Smooth muscle cell of the umbilical artery (primary cell): ENCODE measurements at places on chromosomes 5 and 9. TPM values are rescaled to one million over a fixed set of nuclear protein-coding genes. Genes with fewer than 3 reads are reported as not detected.

The SRP19 gene
- total RNA-seq = 87.3 and 105 TPM in 2 replicates

The CTSL gene
- total RNA-seq = 218 and 349 TPM in 2 replicates

The TIMD4 gene
- total RNA-seq = not detected in 2 replicates

The ANAPC2 gene
- 25.5 and 28.8 TPM in 2 replicates for total RNA-seq

The FREM1 gene
- total RNA-seq = 0.09 and 0.59 TPM in 2 replicates

The RAD17 gene
- total RNA-seq = 17.8 and 19.7 TPM in 2 replicates

The C5orf34 gene
- total RNA-seq = 2.4 and 4.2 TPM in 2 replicates

The SV2C gene
- not detected in 2 replicates for total RNA-seq

The EDIL3 gene
- 182 and 237 TPM in 2 replicates for total RNA-seq

The STKLD1 gene
- 0.28 and 0.59 TPM in 2 replicates for total RNA-seq

The FCN2 gene
- total RNA-seq = not detected in 2 replicates

The ZNF300 gene
- total RNA-seq = 5.0 and 7.4 TPM in 2 replicates

The CBY3 gene
- 0.23 TPM in 1 of 2 replicates, not detected in the other for total RNA-seq

The DIPK1B gene
- 0.30 and 0.51 TPM in 2 replicates for total RNA-seq

The ZNF618 gene
- 10.4 and 13.5 TPM in 2 replicates for total RNA-seq

The ACER2 gene
- total RNA-seq = 3.6 and 4.0 TPM in 2 replicates

The PRUNE2 gene
- 6.2 and 8.8 TPM in 2 replicates for total RNA-seq

The SPINK6 gene
- total RNA-seq = not detected in 2 replicates
